B cell (primary cell): ENCODE measurements at places on chromosomes 4 and X. TPM values are rescaled to one million over a fixed set of nuclear protein-coding genes. Genes with fewer than 3 reads are reported as not detected.

Gene FAM50A
- 70.4 and 79.8 TPM in 2 replicates for total RNA-seq

Gene CCDC149
- not detected in 2 replicates for total RNA-seq

Gene EXOC1L
- not detected in 2 replicates for total RNA-seq

- peak; percentile 27 for DNase-seq
These were observed 33.1 kb downstream of the GAB3 start for GRCh38 chrX:154717824-154718223.

DNA sequence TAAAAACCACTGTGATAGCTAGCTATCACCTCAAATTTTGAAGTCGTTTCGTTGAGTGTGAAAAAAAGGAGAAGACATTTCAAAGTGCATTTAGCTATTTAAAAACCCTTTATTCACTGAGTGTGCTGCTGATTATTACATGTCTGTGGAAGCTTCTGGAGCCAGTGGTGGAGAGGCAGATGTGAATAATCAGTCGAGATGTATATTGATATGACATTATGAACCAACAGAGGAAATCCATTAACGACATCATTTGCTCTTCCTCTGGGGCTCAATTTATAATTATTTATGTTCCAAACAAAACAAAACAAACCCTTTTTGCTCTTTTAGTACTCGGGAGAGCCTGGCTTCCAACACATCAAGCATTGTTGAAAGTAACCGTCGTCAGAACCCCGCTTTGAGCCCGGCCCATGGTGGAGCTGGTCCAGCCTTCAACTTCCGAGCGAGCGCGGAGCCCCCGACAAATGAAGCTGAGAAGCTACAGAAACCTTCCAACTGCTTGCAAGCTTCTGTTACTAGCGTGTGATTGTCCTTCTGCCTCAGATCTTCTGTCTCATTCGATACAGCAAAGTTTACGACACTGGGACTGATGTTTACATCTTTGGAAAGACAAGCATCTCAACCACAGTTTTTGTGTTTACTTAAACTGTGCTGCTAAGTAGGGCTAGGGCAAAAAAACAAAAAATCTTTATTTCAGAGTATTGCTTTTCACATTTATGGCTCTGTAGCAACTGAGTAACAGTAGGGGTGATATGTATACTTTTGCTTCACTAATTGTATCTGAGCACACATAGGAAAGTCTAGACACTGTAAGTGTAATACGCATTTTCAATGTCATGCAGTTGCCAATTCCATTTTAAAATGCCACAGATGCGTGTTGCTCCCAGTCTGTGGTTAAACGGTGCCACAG is 111.9 kb downstream of the STOX2 start:
- DNase-seq, result no peak

DNA sequence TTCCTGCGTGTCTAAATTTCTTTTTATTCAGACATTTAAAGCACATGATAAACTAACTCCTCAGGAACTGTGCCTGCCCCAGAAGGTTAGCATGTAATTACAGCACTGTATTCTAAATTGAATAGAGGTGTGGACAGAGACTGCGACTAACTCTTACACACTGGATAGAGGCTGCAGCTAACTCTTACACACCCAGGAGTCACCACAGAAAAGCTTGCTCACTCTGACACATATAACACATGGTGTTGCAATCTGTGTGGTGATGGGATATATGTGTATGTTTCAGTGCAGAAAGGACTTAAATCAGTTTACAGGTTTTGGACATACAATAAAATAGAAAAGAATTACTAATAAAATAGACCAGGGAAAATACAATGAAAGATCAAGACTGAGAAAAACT is 41.5 kb downstream of the SMAD1 start:
- no peak for DNase-seq

GRCh38 chrX:134460862-134461220 is 876 bp downstream of the HPRT1 start:
- DNase-seq, result peak; percentile 18
